ENCODE measurements at places on chromosomes 16 and 17.

DNA sequence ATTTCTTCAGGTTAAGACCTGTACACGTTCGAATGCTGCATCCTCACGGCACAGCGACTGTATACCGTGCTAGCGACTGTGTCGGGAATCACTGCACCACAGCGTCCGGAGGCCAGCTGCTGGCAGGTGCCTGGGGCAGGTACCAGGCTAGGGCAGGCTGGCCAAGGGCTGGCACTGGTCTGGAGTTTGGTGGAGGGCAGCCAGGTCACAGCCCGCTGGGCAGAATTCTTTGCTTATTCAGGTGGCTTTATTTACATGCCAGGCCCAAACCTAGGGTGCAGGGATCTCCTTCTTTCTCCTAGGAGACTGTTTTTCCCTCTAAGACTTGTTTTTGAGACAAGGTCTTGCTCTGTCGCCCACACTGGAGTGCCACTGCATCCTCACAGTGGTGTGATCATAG lies 37.9 kb downstream of the COTL1 start:
- DNase-seq = no peak

GRCh38 chr16:5895976-5896375 lies 798.4 kb upstream of the EEF2KMT start:
- no peak for DNase-seq

GRCh38 chr17:10803830-10804475 lies at the start of gene TMEM238L:
TSS of gene TMEM238L (minus strand) at chr17:10804099. CDS start at chr17:10803963, 136 bp downstream.
- no peak for DNase-seq

GRCh38 chr16:85683363-85683762 lies 5.4 kb downstream of the GINS2 start:
- no peak for DNase-seq

DNA sequence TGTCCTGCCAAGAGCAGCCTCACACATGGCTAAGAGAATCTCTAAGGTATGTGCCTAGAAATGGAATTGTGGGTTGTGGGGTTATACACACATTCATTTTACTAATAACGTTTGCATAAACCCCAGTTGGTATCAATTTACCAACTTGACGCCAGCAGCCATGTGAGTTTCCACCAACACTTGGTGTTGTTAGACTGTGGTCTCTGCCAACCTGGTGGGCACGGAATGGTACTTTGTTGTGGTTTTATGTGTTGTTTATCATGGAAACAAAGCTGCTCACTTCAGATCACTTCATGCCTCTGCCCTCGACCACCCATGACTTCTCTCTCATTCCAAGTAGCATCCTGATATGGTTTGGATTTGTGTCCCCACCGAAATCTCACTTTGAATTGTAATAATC lies 152.0 kb upstream of the CDC42EP4 start:
- no peak for DNase-seq

GRCh38 chr17:55567240-55568214 lies 56.3 kb upstream of the SMIM36 start:
- DNase-seq = no peak

All from GM18507 (cell line).